ENCODE measurements at places on chromosomes 1 and 21.

DNA sequence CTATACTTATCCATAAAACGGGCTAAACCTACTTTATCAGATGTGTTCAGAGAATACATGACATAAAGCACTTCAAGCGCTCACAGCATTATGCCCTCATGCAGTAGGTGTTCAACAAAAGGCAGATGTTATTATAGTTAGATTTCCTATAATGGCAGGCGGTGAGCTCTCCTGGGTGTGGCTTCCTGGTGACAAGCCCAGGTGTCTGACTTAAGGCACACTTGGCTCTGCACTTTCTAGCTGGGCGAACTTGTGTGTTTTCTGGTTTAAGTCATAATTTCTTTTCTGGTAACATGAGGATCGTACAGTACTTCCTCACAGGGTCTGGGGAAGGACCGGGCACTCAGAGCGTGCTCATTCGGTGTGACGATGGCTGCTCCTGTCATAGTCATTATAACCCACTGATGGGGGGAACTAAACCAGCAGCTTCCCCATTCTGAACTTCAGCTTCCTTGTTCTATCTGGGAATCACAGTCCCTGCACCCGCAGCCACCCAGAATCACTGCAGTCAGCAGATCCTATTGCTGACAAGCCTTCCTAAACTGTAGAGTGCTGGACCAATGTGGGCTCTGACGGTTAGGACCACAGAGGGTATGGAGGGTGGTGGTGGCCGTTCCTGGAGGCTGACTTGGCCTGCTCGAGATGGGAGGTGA lies 52.8 kb downstream of the IGSF21 start:
- no peak for DNase-seq

- DNase-seq: no peak
These were observed 30.3 kb downstream of the TEX35 start for GRCh38 chr1:178543290-178543607.

GRCh38 chr21:23223882-23224281 lies 2225.7 kb downstream of the NCAM2 start:
- DNase-seq: no peak

DNA sequence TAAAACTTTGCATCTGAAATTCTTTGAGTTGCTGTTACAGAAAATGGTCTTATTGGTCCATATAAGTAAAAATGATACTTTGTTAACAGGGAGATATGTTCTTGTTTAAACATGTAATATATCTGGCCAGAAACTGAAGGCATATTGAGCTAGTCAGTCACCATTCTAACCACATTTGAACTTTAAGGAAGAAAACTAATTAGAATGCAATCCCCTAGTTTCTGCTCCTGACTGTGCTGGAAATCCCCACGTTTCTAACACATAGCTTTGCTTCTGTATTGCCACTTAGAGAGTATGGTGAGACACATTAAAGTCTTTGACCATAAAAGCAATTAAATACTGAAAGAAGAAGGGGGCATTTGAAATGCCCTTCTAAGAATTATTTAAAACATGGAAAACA lies 32.1 kb upstream of the HIVEP3 start:
- no peak for DNase-seq

DNA sequence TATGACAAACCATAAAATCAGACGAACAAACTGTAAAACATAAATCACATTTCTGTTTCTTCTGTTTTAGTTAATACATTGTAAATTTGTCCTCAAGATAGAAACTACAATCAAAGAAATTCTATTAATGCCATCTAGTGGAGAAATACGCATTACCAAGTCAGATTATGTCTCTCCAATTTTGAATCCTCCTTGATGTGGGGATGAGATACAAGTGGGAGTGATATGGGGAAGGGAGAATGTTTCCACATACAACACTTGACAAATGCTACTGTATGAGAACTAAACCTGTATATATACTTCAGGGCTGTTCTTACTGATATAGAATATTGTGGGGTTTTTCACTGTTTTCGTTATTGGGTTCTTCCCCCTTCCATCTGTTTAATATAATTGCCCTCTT lies 2.6 kb downstream of the HFM1 start:
- DNase-seq: no peak

DNA sequence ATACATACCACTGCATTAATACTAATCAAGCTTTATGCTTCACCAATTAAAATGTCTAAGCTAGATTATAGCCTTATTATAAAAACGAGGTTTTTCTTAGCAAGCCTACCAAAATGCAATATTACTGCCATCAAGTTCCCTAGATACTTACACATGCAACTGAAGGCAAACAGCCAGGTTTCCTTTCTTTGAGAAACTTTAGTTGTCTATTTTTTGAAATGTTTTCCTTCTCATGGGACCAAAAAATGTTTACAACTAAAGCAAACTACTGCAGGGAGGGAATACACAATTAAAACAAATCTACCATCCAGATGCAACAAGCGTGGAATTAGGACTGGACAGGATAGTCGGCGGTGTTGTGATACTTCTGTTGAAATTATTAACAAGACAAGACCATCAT lies 1.3 kb downstream of the ZNF644 start:
- no peak for DNase-seq

- no peak for DNase-seq
These were observed 152.4 kb upstream of the HMGB4 start for GRCh38 chr1:33711511-33711910.

DNA sequence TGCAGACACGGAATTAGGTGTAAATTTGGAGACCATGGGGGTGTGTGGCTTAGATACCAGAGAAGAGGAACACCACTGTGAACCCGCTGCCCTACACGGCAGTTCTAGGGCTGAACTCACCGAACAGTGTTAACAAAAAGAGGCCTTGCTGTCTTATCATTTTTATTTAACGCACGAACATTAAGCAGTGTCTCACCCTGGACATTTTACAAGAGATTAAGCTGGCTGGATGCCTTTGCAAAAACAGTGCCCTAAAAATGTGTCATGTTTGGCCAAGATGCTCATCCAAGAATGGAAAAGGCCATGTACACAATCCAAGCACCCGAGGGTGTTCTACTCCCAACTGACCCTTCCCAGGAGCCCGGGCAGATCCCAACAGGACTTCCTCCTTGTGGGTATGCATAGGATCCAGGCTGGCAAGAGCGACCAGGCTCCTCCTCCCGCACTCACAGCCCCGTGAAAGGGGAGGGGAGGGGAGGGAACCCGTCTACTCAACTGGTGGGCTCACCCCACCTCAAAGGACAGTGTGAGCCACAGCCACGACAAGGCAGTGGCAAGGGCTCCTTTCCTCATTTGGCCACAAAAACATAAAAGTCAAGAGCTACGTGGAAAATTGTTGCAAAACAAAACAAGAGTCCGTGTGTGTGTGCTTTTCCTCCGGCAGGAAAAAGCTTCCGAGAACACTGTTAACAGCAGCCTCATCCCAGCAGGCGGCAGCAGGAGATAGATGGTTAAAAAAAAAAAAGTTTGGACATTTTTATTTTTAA lies 20.3 kb downstream of the C2CD2 start:
- no peak for DNase-seq

DNA sequence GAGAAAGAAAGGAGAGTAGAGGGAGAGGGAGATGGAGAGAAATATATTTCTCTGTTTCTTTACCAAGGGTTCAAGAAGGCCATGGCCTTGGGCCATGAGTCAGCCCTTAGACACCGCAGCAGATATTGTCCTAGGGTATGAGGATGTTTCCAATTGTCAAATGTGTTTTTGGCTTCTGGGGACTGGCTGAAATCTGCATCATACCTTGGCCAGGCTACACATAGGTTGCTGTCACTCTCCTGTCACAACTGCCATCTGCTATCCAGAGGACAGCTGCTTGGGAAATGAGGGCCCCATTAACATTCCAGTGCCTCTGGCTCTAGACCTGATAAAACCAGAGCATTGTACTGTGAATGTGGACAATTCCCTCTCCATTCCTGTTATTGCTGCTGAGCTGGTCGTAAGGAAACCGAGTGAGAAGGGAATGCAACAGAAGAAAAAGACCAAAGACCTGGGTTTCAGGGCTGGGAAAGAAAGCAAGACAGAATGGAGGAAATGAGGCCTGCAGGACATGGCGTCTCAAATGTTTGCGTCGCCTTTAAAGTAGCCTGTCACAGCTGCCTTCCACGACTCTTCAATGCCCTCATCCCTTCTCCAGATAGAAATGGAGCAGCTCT lies 8.8 kb upstream of the PIGC start:
- DNase-seq: no peak

GRCh38 chr1:171152549-171152948 lies 32.6 kb upstream of the FMO2 start:
- no peak for DNase-seq

DNA sequence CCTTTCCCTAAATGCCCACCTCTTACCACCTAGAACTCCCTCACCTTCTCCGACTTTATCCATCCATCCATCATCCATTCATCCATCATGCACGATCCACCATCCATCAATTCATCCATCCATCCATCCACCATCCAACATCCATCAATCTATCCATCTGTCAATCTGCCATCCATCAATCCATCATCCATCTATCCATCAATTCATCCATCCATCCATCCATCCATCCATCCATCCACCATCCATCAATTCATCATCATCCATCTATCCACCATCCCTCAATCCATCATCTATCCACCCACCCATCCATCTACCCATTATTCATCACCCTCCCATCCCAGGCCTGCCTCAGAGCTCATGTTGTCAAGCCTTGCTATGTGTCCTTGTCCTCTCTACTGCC lies 34.5 kb downstream of the WNT3A start:
- no peak for DNase-seq

DNA sequence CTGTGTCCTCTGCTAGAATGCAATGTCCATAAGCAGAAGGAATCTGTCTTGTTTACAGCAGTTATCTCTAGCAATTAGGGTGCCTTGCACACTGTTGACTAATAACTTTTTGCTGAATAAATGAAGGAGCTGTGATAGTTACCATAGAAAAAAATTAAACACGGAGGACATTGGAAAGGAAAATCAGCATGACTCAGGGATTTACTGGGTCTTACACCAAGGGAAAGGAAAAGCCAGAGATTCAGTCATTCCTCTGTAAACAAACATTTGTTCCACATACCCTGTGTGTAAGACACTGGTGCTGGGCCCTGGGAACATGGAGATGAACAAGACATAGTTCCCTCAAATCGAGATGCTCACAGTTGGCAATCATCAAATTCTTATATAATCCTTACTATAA lies 183.3 kb downstream of the PTGER3 start:
- no peak for DNase-seq

DNA sequence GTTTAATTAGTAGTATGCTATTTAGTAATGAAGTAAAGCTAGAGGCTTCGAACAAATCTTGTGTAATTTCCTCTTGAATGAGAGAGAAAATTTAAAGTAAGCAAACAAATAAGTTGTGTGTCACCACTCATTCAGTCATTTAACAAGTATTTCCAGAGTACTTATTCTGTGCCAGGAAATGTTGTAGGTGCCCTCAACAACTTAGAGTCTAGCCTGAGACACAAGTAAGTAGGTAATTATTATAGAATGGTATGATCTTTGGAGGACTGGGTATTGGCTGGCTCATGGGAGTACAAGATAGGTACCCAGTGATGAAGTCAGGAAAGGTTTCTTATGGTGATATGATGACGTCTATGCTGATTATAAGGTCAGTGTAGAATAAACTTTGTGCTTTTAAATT lies 17.4 kb upstream of the METTL18 start:
- no peak for DNase-seq

GRCh38 chr1:89454845-89455521 lies 69.6 kb upstream of the LRRC8B start:
- DNase-seq: no peak

DNA sequence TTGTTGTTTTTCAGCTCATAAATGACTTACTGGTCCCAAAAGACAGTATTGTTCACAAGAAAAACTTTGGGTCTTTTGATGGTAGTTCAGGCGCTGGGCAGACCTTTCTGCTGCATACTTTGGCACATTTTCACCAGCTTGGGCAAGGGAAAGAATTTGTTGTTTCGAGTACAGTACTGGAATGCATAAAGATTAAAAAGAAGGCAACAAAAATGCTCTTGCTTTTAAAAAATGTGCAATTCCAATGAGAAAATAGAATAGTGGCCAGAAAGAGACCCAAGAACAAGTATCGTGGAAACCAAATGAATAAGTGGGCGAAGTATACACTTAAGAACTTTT lies 56.0 kb downstream of the CLIC6 start:
- DNase-seq: no peak

DNA sequence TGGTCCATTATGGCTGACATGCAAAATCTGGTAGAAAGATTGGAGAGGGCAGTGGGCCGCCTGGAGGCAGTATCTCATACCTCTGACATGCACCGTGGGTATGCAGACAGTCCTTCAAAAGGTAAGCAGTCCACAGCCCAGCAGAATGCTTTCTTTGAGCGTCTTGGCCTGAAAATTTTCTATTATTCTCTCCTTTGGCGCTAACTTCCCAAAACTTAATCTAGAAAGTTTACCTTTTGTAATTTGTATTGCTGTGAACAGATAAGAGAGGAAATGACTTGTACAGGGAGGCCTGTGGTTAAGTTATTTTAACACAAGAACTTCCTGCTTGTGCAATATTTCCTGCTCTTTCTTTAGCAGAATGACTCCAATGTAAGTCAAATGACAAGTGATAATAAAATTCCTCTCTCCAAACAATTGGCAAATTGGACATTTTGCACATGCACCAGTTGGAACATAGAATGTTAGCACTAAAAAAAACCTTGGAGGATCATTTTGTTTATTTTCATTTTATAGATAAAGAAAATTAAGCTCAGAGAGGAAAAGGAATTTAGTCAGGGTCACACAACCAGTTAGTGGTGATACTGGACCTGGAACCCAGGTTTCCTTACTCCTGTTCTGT lies 18.9 kb downstream of the CAP1 start:
- no peak for DNase-seq

DNA sequence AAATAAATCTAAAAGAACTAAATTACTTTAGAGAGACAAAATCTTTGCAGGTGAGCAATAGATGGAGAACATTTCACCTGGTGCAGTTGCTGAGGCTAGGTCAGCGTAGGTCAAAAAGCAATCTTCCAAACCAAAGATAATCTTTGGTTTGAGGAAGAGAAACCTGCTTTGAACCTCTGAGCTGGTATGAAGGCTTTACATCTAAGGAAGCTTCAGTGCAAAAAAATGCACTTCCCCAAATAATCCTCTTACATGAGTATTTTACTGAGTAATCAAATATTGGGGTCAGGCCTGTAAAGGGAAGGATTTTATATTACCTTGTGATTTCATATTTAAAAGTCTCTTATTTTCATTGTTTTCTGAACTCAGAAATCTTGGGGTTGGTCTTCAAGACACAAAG lies 223.6 kb downstream of the SRGAP2C start:
- DNase-seq: no peak

All from keratinocyte (primary cell).